ENCODE measurements at places on chromosomes 6 and 20.

GRCh38 chr6:56297022-56297989 lies 49.9 kb upstream of the COL21A1 start:
- no peak for DNase-seq

DNA sequence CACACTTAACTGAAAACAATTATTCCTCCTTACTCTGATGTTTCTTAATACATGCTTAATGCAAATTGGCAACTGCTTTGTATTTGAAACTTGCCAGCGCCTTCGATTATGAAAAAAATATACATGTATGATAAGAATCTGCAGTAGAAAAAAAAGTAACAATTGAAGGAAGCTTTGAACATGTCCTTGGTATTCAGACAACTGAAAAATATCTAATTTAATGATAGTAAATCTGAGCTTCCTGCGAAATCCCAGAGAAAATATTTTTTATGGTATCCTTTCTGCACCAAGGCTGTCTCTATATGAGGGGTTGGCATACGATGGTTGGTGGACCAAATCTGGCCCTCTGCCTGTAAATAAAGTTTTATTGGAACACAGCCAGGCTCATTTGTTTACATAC lies 186.2 kb downstream of the HDGFL1 start:
- DNase-seq: no peak

DNA sequence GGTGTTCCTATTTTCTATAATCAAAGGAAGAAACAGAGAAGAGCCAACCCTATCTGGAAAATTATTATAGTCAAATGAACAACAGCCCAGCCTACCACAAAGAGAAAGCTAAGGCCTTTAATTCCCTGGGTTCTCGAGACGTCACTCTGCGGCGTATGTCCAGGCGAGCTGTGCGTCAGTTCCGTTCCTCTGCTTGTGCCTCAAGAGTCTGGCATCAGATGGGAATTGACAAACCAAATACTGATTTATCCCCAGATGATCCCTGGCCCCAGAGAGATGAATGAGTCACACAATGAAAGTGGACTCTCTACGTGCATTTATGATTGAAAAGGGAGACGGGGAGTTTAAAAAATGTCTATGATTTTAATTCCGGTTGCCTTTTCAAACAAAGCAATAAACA lies 151.6 kb upstream of the PDE10A start:
- DNase-seq: no peak

DNA sequence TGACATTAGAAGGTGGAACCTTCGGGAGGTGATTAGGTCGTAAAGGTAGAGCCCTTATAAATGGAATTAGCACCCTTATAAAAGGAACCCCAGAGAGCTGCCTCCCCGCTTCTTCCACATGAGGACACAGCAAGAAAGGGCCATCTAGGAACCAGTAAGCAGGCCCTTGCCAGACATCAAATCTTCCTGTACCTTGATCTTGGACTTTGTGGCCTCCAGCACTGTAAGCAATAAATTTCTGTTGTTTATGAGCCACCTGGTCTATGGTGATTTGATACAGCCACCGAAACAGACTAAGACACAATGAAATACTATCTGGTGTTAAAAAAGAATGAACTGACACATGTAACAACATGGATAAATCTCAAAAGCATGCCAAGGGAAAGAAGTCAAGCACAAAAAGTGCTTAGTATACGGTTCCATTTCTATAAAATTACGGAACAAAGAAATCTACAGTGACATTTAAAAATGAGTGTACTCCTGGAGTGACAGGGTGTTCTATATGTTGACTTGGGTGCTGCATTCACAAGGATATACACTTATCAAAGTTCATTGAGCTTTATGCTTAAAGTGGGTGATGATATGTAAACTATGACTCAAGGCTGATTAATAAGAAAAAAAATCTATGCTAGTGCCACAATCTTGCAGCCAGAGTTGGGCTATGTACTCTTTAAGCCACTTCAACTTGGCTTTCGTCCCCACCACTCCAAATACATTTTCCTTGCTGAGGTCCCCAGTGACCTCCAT lies 18.4 kb downstream of the SERPINB1 start:
- no peak for DNase-seq

DNA sequence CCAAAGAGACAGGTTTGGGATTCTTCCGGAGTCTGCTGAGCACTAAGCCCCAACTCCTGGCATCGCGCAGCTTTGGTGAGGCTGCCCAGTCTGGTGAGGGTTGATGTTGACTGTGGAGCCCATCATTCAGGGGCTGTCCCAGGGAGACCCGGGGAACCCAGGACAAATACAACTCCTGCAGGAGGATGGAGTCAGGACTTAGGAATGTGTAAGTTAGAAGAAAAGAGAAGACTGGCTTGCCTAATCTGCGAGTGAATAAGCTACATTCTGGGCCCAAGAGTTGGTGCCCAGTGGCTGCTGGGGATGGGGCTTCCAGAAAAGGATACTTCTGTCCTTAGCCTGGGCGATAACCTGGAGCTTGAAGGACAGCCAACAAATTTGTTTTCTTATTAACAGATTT lies 47.9 kb downstream of the STK35 start:
- no peak for DNase-seq

- DNase-seq: no peak
Observed at GRCh38 chr20:54283253-54283652, 75.4 kb downstream of the PFDN4 start.

GRCh38 chr6:138817799-138818198 lies 21.9 kb downstream of the ECT2L start:
- DNase-seq: no peak

GRCh38 chr20:48813446-48813747 lies 14.4 kb downstream of the PREX1 start:
- no peak for DNase-seq

GRCh38 chr6:158816329-158816728 lies 2.8 kb downstream of the EZR start:
- DNase-seq: no peak

GRCh38 chr20:62485062-62485700 lies 9.4 kb upstream of the GATA5 start:
- DNase-seq: no peak

DNA sequence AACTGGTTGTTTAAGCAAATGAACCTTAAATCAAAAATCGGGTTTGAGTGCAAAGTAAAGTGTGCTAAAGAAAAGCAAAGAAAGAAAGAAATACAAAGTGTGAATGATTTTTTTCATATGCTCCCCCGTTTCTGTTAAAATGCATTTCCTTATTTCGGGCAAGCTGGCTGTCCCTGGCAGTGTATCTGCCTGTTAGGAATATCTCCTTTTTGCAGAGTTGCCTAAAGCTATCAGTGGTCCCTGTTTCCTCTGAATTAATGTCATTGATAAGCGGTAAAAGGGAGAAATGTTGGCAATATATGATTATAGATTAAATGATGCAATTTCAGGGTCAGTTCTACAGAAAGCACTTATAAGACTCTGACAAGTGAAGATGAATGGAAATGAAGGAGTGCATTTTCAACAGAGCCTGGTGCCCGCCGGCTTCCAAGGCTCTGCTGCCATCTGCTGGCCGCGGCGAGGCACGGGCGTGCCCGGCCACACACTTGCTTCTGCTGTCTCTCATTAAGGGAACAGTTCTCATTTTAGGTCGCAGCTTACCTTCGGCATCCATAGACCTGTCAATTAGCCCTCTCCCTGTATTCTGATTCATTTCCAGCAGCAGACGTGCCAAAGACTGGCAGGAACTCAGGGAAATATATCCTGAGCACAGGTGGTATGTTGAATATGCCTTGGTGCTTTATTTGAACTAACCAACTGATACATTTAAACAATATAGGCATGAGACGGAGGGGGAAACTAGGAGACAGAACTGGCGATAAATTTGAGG lies 381.9 kb downstream of the C6orf118 start:
- DNase-seq: peak; percentile 34

GRCh38 chr6:166335378-166336302 lies 6.7 kb downstream of the SFT2D1 start:
- DNase-seq: no peak

- no peak for DNase-seq
Observed at GRCh38 chr6:54886932-54887584, 40.5 kb downstream of the FAM83B start.

DNA sequence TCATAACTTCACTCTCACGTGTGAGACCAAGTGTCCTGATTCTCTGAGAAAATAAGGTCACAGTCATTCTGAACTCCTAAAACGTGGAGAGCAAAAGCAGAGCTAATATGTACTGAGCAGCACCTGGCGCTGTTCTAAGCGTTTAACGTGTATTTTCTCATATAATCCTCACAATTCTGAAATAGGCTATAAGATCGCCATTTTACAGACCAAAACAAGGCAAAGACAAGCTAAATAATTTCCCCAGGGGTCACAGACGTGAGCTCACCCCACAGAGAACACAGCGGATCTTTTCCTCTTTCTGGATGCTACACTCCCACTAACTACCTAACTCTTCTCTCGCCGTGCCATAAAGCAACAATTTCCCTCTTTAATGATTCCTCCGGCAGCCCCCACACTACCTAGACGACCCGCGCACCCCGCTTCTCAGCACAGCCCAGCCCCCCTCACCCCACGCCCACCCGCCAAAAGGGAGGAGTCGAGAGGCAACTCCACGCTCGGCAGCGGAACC lies 636 bp downstream of the SUPT3H start:
- no peak for DNase-seq

GRCh38 chr6:126308362-126308761 lies 31.6 kb upstream of the CENPW start:
- DNase-seq: no peak

DNA sequence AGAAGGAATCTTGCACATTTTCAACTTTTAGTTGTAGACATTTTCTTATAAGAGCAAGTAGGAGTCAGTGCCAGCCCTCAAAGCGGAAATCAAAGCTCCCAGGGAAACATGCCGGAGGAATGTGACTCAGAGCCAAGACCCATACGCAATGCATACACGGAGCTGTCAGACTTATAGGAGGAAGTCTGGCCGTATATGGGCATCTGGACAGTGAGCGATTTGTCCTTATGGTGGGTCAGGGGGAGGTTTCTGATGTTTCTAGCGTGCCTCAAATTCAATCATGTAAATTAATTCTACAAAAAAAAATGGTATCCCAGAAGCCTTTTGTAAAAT lies 3.6 kb upstream of the CCN2 start:
- DNase-seq: peak; percentile 84

DNA sequence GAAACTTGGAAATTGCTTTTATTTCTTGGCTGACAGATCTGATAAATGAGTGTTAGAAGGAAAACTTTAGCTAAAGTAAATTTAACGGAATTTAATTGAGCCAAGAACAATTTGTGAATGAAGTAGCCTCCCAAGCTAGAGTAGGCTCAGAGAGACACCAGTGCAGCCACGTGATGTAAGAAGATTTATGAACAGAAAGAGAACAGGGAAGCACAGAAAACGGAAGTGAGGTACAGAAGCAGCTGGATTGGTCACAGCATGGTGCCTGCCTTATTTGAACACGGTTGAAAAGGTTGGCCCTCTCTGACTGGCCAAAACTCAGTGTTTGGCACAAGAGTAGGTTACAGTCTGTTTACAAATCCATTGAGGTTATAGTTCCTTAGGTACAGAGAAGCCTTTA lies 29.5 kb upstream of the IFNGR1 start:
- no peak for DNase-seq

DNA sequence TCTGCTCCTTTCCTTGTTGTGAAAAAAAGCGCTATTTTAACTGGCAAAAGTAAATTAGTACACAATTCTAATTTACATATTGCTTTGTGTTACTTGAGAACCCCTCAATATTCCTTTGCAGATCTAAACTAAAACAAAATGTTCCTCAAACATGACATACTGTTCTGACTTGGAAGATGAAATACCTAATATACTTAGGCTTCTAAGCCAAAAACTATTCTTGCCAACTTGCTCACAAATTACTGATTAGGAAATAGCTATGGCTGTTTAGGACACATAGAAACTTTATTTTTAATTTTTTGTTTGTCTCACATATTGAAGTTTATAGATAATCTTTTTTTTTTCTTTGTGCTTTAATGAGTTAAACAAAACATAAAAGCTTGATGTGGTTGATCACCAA lies 542.2 kb downstream of the GRIK2 start:
- DNase-seq: no peak

DNA sequence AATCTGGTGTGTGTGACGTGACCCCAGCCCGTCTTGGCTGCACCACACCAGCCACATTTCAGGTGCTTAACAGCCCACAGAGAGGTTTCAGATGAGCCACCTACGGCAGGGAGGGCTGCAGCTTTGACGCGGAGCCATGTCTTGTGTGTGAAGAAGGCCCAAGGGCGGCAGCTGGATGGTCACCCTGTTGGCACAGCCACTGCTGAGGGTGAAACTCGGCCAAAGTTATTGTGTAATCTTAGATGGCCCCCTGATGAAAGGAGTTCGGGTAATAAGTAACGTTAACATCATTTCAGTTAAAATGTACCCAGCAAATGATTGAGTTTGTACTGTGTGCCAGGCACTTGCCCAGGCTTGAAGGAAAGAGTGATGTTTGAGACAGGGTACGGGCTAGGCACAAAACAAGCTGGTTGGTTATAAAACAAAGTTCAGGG lies 97.2 kb downstream of the SSR1 start:
- no peak for DNase-seq

DNA sequence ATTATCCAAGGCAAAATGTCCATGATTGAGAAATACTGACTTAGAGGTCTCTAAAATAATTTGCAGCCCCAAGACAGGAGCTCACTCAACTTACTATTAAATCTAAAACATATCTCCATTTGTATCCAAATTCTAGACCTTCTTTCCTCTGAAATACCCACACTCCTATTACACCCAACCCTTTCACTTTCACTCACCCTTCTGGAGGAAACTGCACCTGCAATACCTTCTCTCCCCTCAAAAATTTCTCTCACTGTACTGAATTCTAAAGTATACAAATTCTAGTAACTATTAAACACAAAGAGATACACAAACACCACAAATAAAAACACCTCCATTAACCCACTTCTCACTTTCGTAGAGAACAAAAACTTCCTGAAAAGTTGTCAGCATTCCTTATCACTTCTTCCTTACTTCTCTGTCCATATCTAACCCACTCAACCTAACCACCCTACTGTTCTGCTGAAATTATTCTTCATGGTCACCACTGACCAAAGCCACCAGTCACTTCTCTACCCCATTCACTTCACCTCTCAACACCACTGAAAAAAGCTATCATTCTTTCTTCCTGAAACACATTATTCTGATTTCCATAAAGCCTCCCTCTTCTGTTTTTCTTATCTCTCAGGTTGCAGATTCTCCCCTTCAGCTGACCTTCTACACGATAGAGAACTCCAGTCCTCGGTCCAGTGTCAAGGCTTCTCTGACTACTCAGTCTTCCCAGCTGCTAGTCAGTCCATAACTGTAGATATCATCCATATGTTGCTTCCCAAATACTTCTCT lies 12.0 kb downstream of the LMBRD1 start:
- DNase-seq: no peak

DNA sequence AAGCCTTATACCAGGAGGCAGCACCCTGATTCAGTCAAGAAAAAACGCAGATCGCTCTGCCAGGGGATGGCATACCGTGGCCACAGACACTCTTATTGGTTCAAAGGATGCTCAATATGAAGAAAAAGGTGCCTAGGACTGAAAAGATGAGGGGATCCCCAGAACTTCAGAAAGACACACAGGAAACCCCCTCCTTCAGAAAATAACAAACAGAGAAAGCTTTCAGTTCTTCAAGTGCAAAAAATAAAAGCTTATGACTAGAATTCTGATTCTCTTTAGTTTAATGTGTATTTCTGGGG lies 17.7 kb upstream of the MYB start:
- no peak for DNase-seq
